ENCODE measurements at places on chromosomes 1 and 21.

DNA sequence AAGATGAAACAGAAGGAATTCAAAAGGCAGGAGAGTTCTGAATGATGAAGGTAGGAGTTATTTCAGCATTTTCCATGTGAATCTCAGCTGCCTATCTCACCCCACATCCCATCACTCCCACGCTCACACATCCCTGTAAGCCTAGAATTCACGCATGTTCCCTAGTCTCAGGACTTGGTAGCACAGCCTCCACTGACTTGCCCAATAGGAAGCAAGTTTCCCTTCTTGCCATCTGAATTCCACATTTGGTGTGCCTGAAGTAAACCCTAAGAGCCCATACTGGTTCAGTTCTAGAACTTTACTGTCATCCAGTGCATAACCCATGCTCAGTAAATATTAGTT is 56.6 kb downstream of the STYXL2 start:
- no peak for DNase-seq

- DNase-seq, result no peak
These were observed 201.1 kb downstream of the DAB1 start for GRCh38 chr1:57222801-57223200.

GRCh38 chr21:29384683-29385359 is 86.1 kb downstream of the BACH1 start:
- no peak for DNase-seq

- no peak for DNase-seq
These were observed 430 bp downstream of the FAM167B start for GRCh38 chr1:32247452-32247851.

GRCh38 chr1:16450863-16451481 is 10.4 kb downstream of the NECAP2 start:
- no peak for DNase-seq

DNA sequence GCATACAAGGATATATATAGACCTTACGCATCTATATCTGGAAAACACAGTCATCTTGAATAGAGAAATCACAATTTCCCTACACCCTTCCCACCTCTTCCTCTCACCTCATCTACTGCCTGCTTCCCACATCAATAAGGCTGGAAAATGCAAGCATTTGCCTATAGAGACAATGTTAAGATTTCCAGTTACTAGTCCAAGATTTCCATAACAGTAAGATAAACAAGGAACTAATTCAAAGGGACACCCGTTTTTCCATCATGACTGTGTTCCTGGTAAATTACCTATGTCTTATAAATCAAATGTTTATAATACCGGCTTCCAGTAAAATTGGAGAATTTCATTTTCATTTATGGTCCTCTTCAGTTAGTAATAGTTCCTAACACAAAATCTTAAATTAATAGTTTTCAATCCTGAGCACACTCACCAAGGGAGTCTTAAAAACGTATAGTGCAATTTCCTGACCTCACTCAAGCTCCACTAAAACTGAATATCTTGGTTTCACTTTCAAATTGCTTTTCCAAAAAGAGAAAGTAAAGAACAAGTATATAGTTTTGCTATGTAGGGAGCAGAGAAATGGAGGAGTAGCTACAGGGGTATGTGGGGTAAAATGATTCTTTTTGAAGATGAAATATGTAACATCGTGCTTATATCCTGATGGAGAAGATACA is 398.7 kb downstream of the PLPP3 start:
- DNase-seq, result no peak

- no peak for DNase-seq
These were observed 139.8 kb downstream of the AJAP1 start for GRCh38 chr1:4794020-4794780.

- DNase-seq, result no peak
These were observed 2.3 kb downstream of the DNALI1 start for GRCh38 chr1:37559080-37559479.

GRCh38 chr1:78254517-78254916 is 208.8 kb downstream of the GIPC2 start:
- no peak for DNase-seq

GRCh38 chr1:25694167-25695007 is 77.8 kb downstream of the MAN1C1 start:
- DNase-seq, result no peak

- DNase-seq, result no peak
These were observed 5.0 kb downstream of the ATF6 start for GRCh38 chr1:161771161-161771560.

DNA sequence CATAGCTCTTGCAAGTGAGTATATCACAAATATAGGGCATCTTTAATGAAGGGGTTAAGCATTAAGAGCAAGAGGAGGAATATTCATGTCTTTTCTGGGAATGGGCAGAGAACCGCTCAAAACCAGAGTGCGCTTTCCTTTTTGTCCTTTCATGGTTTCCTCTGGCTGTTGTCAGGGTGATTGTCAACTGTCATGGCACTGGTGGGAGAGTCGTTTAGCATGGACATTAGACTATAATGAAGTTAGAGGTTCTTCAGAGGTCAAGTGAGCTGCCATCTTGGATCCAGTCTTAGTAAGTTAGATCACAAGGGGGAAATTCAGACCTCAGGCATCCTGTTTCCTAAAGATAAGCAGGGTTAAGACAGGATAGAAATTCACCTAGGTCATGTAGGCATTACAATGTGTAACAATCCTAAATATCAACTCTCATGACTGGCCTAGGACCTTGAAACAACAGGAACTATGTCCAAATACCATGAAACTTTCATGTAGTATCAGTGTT is 12.1 kb upstream of the COA6 start:
- no peak for DNase-seq

DNA sequence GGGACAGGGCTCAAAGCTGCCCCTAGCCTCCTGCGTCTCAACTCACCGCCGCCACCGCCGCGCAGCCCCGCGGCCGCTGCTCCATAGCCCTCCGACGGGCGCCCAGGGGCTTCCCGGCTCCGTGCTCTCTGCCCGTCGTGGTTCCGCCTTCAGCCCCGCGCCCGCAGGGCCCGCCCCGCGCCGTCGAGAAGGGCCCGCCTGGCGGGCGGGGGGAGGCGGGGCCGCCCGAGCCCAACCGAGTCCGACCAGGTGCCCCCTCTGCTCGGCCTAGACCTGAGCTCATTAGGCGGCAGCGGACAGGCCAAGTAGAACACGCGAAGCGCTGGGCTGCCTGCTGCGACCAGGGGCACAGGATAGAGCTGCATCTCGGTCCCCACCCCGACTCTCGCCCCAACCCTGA is at the start of gene TNFRSF25:
TNFRSF25 (minus strand) TSS at position 151 of the 400 bp plus-strand sequence; CDS start at position 85, 66 bp downstream.
- DNase-seq, result no peak

Measured in lower leg skin (tissue), 4 donors.